Smooth muscle cell of the pulmonary artery (primary cell): ENCODE measurements at places on chromosomes 6 and 20. TPM values are rescaled to one million over a fixed set of nuclear protein-coding genes. Genes with fewer than 3 reads are reported as not detected.

Gene TNFRSF21
- 6.3 and 18.0 TPM in 2 replicates for total RNA-seq

Gene HLA-G
- 0.26 and 0.36 TPM in 2 replicates for total RNA-seq

Gene RIMS1
- total RNA-seq, result 2.3 and 3.6 TPM in 2 replicates

Gene SIRPD
- total RNA-seq, result not detected in 2 replicates

Gene TRPC4AP
- total RNA-seq, result 89.4 and 108 TPM in 2 replicates

Gene EFCAB8
- total RNA-seq, result 0.33 TPM in 1 of 2 replicates, not detected in the other

Gene KCNK16
- not detected in 2 replicates for total RNA-seq

Gene C6orf132
- total RNA-seq, result 0.66 and 2.5 TPM in 2 replicates

Gene VSX1
- not detected in 2 replicates for total RNA-seq

Gene KCTD20
- total RNA-seq, result 51.3 and 113 TPM in 2 replicates

Gene RIPPLY2
- not detected in 2 replicates for total RNA-seq

Gene OLIG3
- total RNA-seq, result not detected in 2 replicates

Gene BPIFB1
- total RNA-seq, result 0.07 TPM in 1 of 2 replicates, not detected in the other

Gene ENPP3
- total RNA-seq, result 0.13 and 0.23 TPM in 2 replicates

Gene UNC5CL
- total RNA-seq, result under 0.01 and 0.07 TPM in 2 replicates

Gene OR10C1
- not detected in 2 replicates for total RNA-seq

Gene ACSS1
- total RNA-seq, result 1.7 and 4.2 TPM in 2 replicates

Gene ADGRF4
- total RNA-seq, result 0.07 and 0.10 TPM in 2 replicates

Gene BCLAF1
- 70.7 and 78.7 TPM in 2 replicates for total RNA-seq

Gene CLIC5
- under 0.01 TPM in 1 of 2 replicates, not detected in the other for total RNA-seq

Gene LTA
- not detected in 2 replicates for total RNA-seq

Gene F13A1
- total RNA-seq, result not detected in 2 replicates

Gene EDN3
- not detected in 2 replicates for total RNA-seq

Gene WFDC13
- total RNA-seq, result not detected in 2 replicates

Gene SLC13A3
- total RNA-seq, result 2.2 and 2.5 TPM in 2 replicates

Gene WFDC12
- not detected in 2 replicates for total RNA-seq

Gene TTLL9
- 0.07 TPM in 1 of 2 replicates, not detected in the other for total RNA-seq

Gene EBF4
- 0.78 and 0.89 TPM in 2 replicates for total RNA-seq

Gene ATP5F1E
- total RNA-seq, result 21.0 and 27.6 TPM in 2 replicates

Gene SIRPB1
- total RNA-seq, result 1.3 TPM in 1 of 2 replicates, not detected in the other

Gene TCP11
- 0.07 and 0.26 TPM in 2 replicates for total RNA-seq

Gene PI16
- total RNA-seq, result 0.59 and 1.8 TPM in 2 replicates

Gene TFAP2A
- total RNA-seq, result 1.3 and 5.0 TPM in 2 replicates

Gene GPR6
- total RNA-seq, result not detected in 2 replicates

Gene CALHM4
- 0.20 TPM in 1 of 2 replicates, not detected in the other for total RNA-seq
